Bladder microvascular endothelial cell (primary cell): ENCODE measurements at places on chromosomes 16 and 17. TPM values are rescaled to one million over a fixed set of nuclear protein-coding genes. Genes with fewer than 3 reads are reported as not detected.

PHOSPHO1 gene
- total RNA-seq = not detected in 2 replicates

WFIKKN2 gene
- total RNA-seq = not detected in 2 replicates

PGAP3 gene
- 2.8 and 8.2 TPM in 2 replicates for total RNA-seq

PPY gene
- not detected in 2 replicates for total RNA-seq

C16orf92 gene
- not detected in 2 replicates for total RNA-seq

COASY gene
- 13.1 and 23.2 TPM in 2 replicates for total RNA-seq
